SK-N-SH (cell line): ENCODE measurements at places on chromosomes 1 and 21. TPM values are rescaled to one million over a fixed set of nuclear protein-coding genes. Genes with fewer than 3 reads are reported as not detected.

DNA sequence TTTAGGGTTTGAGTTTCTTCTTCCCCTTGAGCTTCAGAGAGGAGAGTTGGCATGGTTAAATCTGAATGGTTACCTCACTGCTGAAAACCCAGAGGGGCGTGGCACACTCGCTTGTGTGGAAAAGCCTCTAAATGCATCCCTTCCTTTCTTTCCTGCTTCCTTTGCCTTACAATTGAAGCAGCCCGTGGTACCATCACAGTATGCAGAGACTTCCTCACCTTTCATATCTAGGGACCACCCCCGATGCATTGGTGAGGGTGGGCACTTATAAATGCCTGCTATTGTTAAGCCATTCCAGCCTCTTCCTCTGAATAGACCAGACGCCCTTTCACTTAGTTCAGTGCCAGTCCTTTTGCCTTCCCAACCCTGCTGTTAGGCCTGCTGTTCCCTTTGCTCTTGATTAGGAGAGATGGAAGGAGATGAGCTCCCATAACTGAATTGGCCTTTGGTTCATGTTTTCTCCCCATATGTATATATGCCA is 21.9 kb upstream of the LAX1 start:
- no peak for DNase-seq

DNA sequence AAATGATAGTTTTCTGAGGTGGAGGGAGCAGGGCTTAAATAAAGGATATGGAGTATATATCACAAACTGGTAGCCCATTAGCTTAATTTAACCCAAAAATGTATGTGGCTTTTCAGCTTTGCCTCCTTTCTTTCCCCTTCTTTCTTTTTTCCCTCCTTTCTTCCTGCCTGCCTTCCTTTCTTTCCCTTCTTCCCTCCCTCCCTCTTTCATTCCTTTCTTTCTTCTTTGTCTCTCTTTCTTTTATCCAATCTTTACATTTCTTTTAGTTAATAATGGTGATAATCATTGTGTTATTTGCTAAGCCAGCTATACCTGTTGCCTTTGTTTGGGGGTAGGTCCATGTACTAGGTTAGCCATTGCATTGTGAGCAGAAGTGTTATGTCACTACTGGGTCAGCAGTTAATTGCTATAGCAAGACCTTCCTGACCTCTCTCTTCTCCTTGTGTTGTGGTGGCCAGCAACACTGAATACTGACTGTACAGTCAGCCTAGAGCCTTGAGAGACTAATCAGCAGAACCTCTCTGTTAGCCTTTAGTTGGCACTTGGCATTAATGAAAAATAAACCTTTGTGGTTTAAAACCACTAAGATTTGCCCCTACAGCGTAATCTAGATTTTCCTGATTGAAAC is 5.1 kb downstream of the GORAB start:
- no peak for DNase-seq

DNA sequence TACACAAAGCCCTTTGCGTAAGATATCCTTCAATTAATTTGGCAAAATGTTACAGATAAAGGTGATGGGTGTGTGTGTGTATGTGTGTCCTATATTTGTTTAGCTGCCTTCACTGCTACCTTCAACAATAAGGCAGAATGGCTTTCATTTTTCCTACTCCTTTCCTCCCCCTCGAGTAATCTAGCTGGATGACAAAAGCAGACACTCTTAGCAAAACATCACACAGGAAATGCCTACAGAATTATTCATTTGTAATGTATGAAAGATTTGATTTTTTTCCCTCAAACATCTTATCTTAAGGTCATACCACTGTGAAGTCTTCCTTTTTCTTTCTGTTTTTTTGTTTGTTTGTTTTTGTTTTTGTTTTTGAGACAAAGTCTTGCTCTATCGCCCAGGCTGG is 10.6 kb downstream of the PTPN22 start:
- no peak for DNase-seq

- DNase-seq = no peak
Measured at GRCh38 chr1:185337246-185337645, 20.2 kb upstream of the IVNS1ABP start.

DNA sequence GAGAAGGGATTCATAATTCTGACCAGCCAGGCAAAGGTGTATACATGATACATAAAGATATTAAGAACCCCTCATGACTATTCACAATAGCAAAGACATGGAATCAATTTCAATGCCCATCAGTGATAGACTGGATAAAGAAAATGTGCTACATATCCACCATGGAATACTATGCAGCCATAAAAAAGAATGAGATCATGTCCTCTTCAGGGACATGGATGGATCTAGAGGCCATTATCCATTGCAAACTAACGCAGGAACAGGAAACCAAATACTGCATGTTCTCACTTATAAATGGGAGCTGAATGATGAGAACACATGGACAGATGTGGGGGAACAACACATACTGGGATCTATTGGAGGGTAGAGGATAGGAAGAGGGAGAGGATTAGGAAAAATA is 21.4 kb downstream of the CR1L start:
- DNase-seq = no peak

GRCh38 chr21:14686466-14687267 is 140.6 kb upstream of the SAMSN1 start:
- DNase-seq = no peak

GRCh38 chr1:157910270-157910669 is 68.7 kb upstream of the CD5L start:
- no peak for DNase-seq

DNA sequence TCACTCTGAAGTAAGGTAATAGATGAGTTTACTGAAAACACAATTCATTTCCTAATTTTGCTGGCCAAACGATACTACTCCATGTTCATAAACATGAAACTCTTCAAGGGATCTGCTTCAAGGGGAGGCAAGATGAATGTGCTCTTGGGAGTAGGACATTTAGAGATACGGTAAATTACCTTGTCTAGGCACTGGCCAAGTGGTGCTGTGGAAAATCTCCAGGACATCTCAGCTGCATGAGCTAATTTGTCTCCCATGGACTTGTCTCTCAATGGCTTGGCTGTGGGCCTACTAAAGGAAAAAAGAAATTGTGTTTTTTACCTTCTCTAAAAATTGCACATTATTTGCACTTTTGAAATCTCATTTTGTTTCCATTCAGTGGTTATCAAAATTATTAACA is 780.6 kb downstream of the LTN1 start:
- no peak for DNase-seq

- no peak for DNase-seq
Measured at GRCh38 chr1:62381831-62382657, 54.8 kb upstream of the USP1 start.

- DNase-seq = no peak
Measured at GRCh38 chr1:241495741-241496140, 23.8 kb downstream of the FH start.

- no peak for DNase-seq
Measured at GRCh38 chr1:22687191-22687590, 23.4 kb upstream of the EPHB2 start.

DNA sequence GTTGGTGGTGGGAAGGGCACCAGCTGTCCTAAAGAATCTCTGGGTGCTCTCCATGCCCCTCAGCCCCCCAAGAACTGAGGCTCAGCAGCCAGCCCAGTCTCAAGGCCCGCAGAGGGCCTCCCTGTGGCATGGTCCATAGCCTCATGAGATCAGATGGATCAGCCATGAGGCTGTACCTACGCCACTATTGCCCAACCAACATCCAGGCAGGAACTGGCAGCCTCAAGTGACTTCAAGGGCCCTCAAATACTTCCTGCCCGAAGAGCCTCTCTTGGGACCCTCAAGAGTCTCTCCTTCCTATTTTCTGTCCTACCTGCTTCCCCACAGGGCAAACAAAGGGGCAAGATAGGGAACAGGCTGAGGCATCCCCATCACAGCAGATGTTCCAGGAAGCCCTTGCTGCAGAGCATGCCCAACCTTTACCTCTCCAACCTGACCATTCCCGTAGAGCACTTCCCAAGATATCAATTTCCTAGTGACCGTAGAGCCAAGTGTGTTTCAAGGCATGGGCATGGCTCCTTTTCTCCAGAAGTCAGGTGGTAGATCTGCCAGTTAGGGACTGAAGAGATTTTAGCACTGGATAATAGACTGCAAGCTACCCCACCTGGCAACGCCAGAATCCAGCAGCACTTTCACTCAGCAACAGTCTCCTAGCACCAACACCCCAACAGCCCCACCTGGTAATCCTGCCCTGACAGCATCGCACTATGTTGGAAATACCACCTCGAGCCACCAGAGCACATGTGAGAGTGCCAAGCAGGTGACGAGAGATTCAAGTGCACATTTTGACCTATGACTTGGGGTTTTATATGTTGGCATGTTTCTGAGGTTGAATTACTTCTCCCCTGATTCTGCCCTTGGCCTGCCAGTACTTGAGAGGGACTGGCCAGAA is 13.7 kb upstream of the MFSD2A start:
- no peak for DNase-seq

GRCh38 chr1:93078203-93078602 is 880 bp upstream of the MTF2 start:
- no peak for DNase-seq

DNA sequence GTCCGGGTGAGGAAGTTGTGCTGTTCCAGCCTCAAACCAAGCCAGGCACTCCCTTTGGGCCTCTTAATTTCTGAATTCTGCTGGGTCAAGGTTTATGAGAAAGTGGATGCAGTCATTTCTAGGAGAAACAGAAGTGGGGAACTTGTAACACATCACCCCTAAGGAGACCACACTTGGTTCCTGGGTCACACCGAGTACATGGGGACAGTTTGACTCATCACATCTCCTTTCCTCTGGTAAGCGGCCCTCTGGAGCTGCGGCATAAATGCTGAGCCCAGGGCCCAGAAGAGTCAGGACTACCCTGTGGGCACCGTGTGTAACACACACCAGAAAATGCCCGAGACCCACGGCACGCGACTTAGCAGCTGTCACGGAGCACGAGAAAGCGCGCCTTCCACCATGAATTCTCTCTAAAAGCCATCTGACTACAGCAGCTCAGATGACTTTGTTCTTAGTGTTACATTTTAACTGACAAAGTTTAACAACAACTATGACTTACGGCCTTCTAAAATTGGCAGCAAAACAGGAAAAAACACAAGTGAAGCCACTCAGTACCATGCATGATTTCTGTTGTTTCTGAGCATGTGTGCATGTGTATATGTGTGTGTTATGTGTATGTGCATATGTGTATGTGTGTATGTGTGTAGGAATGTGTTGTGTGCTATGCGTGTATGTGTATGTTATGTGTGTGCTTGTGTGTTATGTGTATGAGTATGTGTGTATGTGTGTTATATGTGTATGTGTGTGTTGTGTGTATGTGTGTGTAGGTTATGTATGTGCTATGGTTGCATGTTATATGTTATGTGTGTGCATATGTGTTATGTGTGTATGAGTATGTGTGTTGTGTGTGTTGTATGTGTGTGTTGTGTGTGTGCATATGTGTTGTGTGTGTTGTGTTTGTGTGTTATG is 50.8 kb downstream of the TOMM20 start:
- DNase-seq = no peak

GRCh38 chr1:176046926-176047325 is 160.2 kb downstream of the COP1 start:
- no peak for DNase-seq

DNA sequence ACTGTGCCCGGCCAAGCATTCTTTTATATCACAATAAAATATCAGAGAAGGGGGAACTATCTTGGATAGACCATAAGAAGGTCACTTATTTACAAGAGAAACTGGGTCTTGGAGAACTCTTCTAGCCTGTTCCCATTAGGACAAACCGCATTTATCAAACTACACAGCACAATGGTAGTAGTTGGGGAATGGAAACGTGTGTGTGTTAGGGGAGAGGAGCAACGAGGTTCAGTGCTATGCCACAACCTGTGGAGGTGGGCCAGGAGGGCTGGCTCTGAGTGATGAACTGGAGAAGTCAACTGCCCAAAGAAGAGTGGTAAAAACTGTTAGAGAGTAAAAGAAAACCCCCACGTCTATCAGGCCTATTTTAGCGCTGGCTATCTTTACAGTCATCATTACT is 1.6 kb downstream of the DONSON start:
- DNase-seq = no peak

DNA sequence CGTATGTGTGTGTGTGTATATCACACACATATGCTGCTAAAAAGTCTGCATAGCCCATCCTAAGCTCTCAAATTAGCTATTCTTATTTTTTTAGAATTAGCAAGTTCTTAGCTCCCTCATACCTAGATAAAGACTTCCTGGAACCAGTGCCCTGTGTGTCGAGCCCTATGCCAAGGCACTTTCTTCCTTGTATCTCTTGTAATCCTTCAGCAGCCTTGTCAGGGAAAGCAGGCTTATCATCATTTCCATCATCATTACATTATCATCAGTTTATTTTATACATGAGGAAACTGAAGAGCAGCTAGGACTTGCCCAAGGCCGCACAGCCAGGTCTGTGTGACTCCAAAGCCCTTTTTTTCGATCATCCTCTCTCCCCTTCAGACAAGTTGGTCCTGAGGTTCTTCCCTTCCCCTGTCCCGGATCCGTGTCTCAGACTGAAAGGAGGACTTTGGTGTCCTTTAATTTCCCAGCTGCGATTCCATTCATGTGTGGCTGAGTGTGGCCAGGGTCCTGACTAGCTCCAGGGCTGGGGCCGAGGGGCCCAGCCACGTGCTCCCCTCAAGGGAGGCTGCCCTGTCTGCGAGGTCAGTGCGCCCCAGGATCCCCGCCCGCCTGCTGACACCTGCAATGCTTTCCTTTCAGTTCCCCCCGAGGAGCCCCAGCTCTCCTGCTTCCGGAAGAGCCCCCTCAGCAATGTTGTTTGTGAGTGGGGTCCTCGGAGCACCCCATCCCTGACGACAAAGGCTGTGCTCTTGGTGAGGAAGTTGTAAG is 24.9 kb downstream of the IL6R start:
- no peak for DNase-seq

- no peak for DNase-seq
Measured at GRCh38 chr21:23887725-23888306, 1719.5 kb downstream of the MRPL39 start.

GRCh38 chr1:180065408-180065807 is 89.3 kb upstream of the QSOX1 start:
- no peak for DNase-seq

DNA sequence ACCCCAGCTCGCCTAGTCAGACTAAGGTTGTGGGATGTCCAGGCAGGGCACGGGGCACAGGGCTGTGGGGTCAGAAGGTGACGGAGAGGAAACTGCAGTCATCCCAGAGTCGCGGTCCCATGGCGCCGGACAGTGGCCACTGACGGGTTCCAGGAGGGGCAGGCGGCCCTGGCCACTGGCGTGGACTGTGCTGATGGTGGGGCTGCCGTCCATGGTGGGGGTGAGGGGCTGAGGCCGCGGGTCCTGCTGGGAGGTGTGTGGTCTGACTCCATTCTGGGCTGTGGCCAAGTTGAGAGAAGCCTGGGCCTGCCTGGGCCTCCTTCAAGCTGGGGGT is 32.0 kb downstream of the PCNT start:
- DNase-seq = no peak

ID3 gene
- polyA plus RNA-seq = 394 and 504 TPM in 2 replicates

MAP1LC3C gene
- polyA plus RNA-seq = 0.06 and 0.20 TPM in 2 replicates

NPHS2 gene
- polyA plus RNA-seq = not detected in 2 replicates

FAM229A gene
- 8.0 and 10.0 TPM in 2 replicates for polyA plus RNA-seq

GBP7 gene
- polyA plus RNA-seq = not detected in 2 replicates

SPRR1A gene
- polyA plus RNA-seq = not detected in 2 replicates

INSRR gene
- 0.20 and 0.63 TPM in 2 replicates for polyA plus RNA-seq

FALEC gene
- polyA plus RNA-seq = 0.50 and 0.72 TPM in 2 replicates

NUP210L gene
- not detected in 2 replicates for polyA plus RNA-seq
